Bronchial epithelial cell (primary cell): ENCODE measurements at places on chromosomes 5 and 9. TPM values are rescaled to one million over a fixed set of nuclear protein-coding genes. Genes with fewer than 3 reads are reported as not detected.

DNA sequence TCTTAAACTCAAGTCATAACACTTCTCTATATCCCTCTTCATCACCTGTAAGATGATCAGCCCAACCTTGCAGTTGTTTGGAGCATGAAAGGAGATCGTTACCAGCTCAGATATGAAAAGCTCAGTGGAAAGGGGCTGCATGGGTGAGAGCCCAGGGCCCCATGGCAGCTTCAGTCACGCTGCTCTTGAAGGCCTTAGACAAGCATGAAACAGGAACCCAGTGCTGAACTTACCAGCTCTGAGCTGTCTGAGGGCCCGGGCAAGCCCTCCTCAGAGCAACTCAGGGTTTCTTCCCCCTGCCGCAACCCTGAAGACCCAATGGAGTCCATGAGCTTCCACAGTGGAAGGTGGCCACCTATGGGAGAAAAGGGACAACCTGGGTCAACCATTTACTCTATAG is 3.3 kb downstream of the HK3 start:
- DNase-seq = no peak

DNA sequence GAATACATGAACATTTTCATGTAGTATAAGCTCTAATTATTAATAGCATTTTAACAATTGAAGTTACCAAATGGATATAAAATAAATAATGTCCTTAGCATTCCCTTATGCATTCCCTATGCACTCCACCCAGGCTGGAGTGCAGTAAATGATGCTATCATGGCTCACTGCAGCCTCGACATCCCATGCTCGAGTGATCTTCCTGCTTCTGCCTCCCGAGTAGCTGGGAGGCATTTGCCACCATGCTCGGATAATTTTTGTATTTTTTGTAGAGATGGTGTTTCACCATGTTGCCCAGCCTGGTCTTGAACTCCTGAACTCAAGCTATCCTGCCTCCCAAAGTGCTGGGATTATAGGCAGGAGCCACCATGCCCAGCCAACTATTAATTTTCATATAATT is 184.0 kb downstream of the PBX3 start:
- DNase-seq = no peak

- DNase-seq = no peak
Observed at GRCh38 chr5:87042554-87042953, 225.1 kb upstream of the RASA1 start.

- no peak for DNase-seq
Observed at GRCh38 chr5:75666801-75667200, 50.4 kb downstream of the POC5 start.

DNA sequence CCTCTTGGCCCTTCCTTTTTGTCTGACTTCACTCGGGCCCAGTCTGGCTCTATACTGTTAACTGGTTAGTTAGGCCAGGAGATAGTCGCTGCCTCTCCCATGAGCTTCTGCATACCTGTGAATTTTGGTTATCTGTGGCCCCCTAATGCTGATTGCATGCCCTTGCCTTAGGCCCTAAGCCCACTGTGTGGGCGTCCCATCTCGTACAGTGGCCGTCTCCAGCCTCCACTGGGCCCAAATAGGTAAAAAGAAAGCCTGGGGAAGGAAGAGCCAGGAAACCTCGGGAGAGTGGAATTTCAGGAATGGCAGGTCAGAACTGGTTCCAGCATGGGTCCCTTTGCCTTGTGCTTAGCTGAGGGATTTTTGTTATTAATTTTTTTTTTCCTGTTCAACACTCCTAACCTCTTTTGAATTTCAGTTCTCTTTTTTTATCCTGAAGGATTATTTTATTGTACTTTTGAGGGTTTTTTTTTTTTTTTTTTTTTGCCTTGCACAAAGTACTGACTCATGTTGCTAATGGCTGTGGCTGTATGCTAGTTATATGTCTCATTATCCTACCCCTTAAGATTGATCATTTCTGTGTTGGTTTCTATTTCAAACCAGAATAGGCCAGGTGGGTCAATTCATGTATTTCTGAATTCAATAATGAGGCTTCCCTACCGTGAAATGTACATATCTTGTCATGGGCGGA is 3.4 kb downstream of the PRRC2B start:
- peak; percentile 54 for DNase-seq

GRCh38 chr5:149063896-149064478 is 1.1 kb upstream of the SH3TC2 start:
- DNase-seq = peak; percentile 55

DNA sequence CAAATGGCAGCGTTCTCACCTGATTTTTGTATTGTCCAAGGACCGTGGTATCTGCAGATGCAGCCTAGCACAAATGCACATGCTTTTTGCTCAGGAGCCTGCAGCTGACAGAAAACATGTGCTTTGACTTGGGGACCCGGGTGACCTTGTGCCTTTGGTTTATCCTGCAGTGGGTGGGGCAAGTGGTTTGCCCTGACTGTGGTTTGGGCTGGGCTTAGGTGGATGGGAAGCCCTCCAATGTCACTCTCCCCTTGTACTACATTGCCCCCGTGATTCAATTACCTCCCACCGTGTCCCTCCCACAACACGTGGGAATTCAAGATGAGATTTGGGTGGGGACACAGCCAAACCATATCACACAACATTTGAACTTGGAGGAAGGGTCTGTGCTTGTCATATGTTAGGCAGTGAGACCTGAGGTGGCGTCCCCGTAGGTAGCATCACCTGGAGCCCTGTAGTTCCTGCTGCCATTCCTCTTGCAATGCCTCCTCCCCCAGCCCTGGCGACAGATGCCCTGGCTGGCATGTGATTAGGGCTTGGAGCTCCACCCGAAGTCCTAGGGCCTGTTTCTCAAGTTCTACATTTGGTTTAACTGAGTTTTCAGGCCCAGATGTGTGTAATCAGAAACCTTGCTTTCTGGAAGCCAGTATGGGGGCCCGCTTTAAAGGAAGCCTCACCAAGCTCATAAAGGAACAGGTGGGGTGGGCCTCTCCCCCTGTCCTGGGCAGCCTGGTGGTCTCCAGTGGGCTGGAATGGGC is 2.1 kb downstream of the ANKRD33B start:
- DNase-seq = no peak

- no peak for DNase-seq
Observed at GRCh38 chr9:8284884-8285283, 485.3 kb upstream of the DMAC1 start.

- no peak for DNase-seq
Observed at GRCh38 chr5:86879086-86879485, 261.3 kb downstream of the COX7C start.

DNA sequence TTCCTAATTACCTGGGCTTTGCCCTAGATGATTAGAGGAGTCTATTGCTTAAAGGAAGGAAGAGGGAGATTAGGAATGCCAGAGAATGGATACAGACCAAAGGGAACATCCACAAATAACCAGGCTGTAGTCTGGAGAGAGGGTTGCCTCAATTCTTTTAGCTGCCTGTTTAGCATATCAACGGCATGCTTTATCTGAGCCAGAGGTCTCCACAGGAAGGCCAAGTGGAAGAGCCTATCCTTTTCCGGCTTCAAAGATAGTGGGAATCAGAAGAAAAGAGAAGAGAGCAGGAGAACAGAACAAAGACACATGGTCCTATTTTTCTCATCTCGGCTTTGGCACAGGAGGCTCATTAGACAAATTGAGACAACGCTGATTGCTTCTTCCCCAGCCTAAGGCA is 142.4 kb downstream of the NMUR2 start:
- DNase-seq = no peak

GRCh38 chr9:127637322-127637847 is 25.3 kb downstream of the STXBP1 start:
- peak; percentile 84 for DNase-seq

CEMIP2 gene
- 37.6 and 58.8 TPM in 2 replicates for total RNA-seq

OSMR gene
- 36.9 and 40.7 TPM in 2 replicates for total RNA-seq

LECT2 gene
- not detected in 2 replicates for total RNA-seq

CER1 gene
- not detected in 2 replicates for total RNA-seq

AGTPBP1 gene
- total RNA-seq = 23.9 and 24.2 TPM in 2 replicates

LCP2 gene
- not detected in 2 replicates for total RNA-seq

TERT gene
- total RNA-seq = under 0.01 TPM in 1 of 2 replicates, not detected in the other

SPINK7 gene
- 13.7 and 23.4 TPM in 2 replicates for total RNA-seq

FASTKD3 gene
- total RNA-seq = 5.8 and 6.4 TPM in 2 replicates
